ENCODE measurements at places on chromosomes 13 and 19. TPM values are rescaled to one million over a fixed set of nuclear protein-coding genes. Genes with fewer than 3 reads are reported as not detected.

GRCh38 chr13:36550177-36550576, 117.9 kb downstream of the CCNA1 start:
- DNase-seq, result no peak

DNA sequence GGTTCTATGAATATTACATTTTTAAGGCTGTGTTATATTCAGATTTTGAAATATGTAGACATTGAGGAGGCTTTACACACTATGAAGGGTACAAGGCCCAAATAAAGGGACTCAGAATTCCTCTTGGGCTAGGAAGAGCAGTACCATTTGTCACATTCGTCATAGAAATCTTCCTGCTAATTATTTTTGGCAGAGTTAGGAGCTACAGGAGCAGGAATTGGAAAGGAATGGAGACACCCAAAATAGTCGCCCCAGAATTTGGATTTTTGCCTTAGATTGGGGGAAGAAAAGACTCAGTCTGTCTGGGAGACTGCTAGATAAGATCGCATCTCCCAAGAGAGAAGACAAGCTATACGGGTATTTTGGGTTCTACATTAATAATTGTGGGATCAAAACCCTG, 176.4 kb upstream of the DACH1 start:
- DNase-seq, result no peak

DNA sequence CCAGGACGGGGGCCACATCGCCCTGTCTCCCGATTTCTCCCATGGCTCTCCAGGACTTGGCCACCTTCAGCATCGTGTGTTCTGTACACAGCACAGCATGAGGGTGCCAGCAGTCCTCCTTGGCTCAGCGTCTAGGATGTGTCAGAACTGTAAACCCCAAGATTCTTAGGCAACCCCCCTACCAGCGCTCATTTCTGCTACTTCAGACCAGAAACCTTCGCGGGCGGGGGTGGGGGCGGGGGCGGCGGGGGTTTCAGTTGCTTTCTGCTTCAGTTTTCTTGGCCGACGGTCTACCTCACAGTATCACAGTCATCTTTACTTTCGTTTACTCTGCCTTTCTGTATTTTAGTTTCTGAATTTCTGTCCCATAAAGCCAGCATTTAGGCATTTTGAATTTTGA, 82.4 kb downstream of the GGACT start:
- DNase-seq, result no peak

DNA sequence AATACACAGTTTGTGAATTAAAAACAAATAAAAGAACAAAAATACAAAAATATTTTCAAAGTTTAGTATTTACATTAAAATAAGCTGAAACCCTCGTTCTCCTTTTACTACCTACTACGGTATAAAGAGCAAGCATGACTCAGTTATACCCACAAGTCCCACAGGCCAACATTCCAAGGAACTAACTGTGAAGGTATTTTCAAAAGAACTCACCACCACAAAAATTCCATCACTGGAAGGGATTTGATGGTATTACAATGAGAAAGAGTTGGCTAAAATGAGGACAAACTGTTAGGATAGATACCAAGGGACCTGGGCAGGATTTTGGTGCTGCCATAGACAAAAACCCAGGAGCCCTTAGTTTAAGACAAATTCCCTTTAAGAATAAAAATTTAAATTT, 122.7 kb downstream of the TBC1D4 start:
- no peak for DNase-seq

DNA sequence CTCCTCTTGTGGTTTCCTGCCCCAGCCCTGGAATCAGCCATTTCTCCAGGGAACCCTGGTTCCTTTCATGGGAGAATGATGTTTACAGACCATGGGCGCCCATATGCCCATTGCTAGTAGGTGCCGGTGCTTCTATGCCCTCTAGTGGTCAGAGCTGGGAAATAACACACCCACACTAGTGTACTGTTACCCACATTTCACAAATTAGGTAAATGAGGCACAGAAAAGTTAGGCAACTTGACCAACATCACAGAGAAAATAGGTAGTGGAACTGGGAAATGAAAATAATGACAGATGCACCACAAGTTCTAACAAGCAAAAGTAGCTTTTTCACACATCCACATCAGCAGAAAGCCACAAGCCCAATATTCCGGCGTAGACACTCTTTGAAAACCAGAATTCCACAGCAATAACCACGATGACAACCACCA, 1.3 kb upstream of the CEACAM3 start:
- peak; percentile 76 for DNase-seq

- DNase-seq, result no peak
These were observed 26.1 kb upstream of the CYP2A7 start for GRCh38 chr19:40907968-40908735.

GRCh38 chr19:19434483-19435045, 29.1 kb downstream of the GATAD2A start:
- DNase-seq, result no peak

- DNase-seq, result no peak
These were observed 3.4 kb downstream of the GGN start for GRCh38 chr19:38384209-38385027.

GRCh38 chr13:49938314-49938713, 2.2 kb upstream of the SPRYD7 start:
- no peak for DNase-seq

Gene SBK2
- total RNA-seq, result not detected

Gene TJP3
- total RNA-seq, result 84.8 TPM

Gene CYP2A7
- not detected for total RNA-seq

Gene DHDH
- 2.1 TPM for total RNA-seq

DNA sequence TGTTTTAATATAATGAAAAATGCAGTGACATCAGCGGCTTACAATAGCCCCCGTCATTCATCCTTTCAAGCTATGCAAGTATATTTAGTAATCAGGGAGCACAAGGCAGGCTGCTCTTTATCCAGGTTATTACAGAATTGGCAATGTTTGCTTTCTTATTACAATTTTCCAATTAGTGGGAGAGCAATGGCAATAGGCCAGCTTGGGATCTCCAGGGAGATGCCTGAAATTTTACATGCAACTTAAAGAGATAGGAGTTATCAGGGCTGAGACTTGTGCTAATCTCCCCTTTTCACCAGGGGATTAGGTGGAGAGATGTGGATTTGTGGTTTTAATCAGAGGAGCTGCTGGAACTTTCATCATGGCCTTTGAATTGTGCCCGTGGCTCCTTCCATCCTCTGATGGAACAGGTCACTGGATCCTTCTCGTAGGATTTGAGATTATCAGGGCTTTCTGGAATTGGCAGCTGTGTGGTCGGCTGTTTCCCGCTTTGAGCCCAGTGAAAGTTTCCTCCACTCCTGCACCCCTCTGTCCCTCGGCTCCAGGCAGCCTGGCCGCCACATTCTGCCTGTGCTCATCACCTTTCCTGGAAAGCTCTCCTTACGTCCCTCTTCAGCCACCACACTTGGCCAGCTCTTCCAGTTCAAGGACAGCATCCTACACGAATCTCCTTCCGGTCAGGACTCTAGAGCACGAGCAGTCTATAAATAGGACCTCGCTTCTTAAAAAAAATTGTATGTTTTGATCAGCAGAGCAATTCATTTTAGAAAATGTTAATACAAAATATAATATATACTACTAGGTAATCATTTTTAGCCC, 47.0 kb downstream of the CBY2 start:
- no peak for DNase-seq

GRCh38 chr19:46629546-46630025, 4.7 kb upstream of the PTGIR start:
- DNase-seq, result no peak

All from Calu3 (cell line).